ENCODE measurements at places on chromosomes 7 and 10.

DNA sequence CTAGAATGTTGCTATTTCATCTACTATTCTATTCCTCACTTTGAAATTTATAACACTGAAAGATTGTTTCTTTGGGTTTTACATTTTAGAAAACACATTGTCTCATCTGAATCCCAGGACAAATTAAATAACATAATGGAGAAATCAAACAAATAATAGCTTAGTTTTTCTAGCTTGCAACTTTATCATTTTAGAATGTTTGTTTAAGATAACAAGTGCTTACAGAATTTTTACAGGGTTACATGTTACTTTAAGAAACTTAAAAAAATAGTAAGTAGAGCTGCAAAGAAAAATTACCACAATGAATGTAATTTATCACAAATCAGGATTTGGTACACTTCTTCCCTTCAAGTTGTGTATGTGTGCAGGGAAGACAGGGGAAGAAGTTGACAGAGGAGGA, 11.3 kb downstream of the CAV2 start:
- no peak for DNase-seq

DNA sequence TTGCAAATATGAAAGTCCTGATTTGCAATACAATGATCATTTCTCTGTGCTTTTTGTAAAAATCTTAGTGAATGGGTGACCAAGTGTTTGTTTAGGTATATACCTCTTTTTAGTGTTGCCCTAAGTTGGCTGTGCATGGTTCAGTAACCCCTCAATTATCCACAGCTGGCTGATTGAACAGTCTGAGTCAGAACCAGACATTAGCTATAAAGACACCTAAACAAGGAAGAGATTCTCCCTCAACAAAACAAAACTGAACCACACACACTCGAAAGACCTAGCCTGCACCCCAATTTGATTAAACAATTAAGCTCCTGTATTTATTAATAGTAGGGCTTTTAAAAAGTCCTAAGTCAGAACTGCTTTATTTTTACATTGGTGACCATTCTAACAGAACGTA, 2.8 kb downstream of the RSBN1L start:
- DNase-seq, result no peak

GRCh38 chr7:127589896-127590295, 1.7 kb downstream of the ARF5 start:
- DNase-seq, result no peak

DNA sequence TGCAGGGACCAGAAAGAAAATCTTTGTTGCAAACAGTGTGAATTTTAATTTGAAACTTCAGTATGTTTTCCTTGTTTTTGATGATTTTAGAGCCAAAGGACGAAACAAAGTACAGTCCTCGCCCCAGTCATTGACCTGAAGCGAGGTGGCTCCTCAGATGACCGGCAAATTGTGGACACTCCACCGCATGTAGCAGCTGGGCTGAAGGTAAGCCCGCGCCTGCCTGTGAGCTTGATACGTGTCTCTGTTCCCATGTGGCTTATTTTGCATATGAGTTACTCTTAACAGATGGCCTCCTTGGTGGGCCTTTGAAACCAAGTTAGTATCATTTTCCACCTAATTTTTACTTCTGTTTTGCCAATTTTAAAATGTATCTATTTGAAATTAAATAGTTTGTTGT, 12.3 kb downstream of the RBM17 start:
- no peak for DNase-seq

- DNase-seq, result no peak
Measured at GRCh38 chr10:61836888-61837754, 64.4 kb upstream of the ARID5B start.

- no peak for DNase-seq
Measured at GRCh38 chr10:71881647-71882355, 30.8 kb upstream of the PSAP start.

- DNase-seq, result no peak
Measured at GRCh38 chr7:88450874-88451273, 144.2 kb upstream of the STEAP4 start.

GRCh38 chr10:116408719-116409118, 18.9 kb upstream of the PNLIPRP3 start:
- no peak for DNase-seq

DNA sequence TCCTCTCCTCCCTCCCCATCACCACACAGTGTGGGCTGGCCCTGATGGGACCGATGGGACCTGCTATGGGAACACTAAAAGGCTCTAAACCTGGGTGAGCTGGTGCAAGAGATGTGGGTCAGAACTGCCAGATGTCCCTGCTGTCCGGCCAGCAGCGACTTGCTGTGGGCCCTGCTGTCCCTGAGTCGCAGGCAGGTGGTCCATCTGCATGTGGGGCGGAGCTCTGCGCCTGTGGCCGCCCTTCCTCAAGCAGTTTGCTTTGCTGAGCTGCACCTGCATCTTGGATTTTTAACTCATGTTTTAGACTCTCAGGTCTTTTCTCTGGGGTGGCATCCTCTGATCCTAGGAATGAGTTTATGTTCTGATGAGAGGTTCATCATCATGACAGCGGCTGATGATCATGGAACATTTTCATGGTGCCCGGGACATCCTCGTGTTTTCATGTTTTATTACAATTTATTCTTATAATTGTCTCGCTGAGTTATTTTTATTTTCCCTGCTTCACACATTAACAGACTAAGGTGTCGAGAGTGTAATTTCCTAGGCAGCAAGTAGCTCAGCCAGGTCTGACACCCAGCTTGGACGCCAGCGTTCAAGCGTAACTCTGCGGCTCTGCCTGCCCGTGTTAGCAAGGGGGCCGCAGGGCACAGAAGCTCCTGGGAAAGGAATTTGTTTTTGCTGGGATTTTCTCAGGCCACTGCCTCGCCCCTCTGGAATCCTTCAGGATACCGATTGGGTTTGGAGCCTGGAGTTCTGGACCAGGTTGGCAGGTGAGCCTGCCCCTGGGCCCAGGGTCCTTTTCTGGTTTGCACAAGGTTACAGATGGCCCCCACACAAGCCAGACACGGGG, 615.2 kb upstream of the FOXK1 start:
- DNase-seq, result no peak

DNA sequence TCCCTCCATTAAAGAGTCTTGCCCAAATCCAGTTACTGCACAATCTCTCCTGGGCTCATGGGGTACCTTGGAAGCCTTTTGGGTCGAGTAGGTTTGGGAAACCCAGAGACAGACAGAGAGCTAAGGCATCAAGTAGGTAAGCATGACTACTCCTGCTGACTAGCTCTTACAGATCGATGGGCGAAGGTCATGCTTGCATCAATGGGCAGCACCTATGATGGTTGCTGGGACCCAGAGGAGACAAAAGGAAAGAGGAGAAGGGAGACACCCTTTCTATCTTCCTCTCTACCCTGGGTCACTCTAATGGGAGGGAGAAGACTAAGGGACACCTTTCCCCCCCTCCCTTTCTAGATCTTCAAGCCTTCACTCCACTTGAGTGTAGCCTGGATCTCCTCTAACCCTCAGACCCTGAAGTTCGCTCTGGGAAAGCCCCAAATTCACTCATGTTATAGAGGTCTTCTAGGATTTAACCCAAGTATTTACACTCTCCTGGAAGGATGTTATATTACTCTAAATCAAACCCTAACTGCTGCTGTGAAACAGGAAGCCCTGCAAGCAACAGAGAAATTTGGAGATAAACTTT, 31.6 kb upstream of the ZNF746 start:
- DNase-seq, result no peak

DNA sequence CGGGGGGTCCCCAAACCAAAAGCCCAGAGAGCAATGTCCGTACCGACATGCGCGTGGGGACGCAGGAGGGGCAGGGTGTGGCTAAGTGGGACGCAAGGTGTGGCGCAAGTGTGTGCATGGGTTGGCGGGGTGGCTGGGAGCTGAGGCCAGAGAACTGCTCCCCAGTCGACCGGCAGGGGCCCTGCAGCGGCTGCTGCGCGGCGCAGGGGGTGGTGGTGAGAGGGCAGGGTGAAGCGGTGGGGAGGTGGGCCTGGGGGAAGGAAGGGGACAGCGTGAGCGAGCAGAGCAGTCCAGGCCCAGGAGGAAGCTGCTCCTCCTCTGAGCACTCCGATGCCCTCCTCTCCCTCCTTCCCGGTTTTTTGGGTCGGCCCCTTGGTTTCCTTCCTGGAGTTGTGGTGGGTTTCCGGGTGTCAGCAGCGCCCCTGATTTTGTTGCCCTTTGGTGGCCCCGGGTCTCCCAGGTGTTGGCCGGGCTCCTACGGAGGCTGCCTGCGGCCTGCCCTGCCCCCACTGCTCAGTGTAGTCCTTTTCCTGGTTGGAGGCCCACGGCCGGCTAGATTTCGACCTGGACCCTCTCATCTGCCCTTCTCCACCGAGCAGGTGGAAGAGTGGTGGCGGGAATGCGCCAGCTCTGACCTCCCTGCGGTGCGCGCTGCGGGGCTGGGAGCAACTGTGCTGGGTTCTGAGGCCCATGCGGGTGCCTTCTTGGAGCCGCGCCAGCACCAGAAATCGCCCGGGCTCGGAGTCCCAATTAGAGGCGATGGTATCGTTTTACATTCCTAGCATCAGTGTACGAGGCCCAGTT, 40.5 kb upstream of the COMTD1 start:
- DNase-seq, result no peak

DNA sequence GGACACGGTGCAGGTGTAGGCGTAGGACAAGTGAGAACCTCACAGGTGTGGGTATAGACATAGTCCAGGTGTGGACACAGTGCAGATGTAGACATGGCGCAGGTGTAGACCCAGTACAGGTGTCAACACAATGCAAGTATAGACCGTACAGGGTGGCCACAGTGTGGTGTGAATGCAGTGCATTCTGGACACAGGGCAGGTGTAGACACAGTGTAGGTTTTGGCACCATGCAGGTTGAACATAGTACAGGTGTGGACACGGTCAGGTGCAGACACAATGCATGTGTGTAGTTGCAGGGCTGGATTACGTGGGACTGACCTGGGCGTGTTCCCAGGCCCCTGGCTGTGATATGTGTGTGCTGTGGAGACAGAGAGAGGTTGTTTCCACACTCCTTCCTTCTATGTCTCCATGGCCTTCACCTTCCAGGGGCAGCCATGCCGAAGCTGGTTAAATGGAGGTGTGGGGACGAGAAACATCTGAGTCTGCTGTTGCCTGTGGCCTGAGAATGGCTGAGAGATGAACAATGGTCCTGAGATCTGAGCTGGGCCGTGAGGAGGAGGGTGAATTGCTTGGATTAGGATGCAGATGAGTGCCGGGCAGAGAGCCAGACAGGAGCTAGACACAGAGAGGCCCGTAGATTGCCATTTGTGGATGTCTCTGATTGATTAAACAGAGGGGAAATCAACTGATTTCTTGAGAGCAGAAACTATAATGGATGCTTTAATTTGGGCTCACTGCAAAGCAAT, 343.9 kb upstream of the SHH start:
- no peak for DNase-seq

DNA sequence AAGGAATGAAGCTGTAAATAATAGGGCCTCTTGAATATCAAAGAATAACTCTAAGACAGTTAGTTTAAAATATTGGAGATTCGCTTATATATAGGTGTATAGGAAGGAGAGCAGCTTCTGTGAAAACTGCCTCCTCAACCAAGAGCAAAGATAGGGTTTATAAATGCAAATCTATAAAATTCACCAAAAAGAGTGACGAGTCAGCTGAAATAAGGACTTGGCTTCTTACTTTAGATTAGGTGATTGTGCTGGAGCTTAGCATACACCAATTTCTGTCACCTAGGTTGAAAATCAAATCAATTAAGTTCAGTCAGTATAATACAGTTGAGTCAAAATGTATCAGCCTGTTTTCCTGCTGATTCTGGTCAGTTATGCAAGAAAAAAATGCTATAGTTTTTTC, 113.8 kb upstream of the SGCE start:
- DNase-seq, result no peak

DNA sequence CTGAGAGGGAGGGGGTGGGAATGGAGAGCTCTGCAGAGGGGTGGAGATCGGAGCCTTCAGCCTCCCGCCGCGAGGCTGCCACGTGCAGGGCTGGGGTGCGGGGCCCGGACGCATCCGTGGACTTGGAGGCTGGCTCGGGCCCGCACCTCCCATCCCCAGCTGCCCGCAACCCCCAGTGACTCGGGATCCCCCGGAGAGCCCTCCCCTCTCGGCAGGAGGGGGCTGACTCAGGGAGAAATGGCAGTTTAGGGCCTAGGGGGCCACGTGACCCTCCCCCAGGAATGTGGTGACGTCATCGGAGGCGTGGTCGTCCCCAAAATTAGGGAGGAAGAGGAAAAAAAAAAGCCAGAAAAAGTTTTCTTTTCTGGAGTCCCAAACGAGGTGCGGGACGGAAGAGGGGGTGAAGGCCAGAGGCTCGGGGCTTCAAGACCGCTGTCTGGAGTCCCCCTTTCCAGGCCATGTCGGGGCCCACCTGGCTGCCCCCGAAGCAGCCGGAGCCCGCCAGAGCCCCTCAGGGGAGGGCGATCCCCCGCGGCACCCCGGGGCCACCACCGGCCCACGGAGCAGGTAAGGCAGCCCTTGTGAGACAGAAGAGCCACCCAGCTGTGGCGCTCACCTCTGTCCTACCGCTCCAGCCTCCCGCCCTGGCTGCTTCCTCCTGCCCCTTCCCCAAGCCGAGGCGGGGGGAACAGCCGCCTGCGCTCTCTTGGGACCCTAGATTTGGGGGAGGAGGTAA, at the start of gene TRIP6:
Gene TRIP6, plus strand, starts transcription at position 348 of the 736 bp plus-strand sequence. Its CDS starts 111 bp downstream, at position 459.
- DNase-seq, result peak; percentile 36

DNA sequence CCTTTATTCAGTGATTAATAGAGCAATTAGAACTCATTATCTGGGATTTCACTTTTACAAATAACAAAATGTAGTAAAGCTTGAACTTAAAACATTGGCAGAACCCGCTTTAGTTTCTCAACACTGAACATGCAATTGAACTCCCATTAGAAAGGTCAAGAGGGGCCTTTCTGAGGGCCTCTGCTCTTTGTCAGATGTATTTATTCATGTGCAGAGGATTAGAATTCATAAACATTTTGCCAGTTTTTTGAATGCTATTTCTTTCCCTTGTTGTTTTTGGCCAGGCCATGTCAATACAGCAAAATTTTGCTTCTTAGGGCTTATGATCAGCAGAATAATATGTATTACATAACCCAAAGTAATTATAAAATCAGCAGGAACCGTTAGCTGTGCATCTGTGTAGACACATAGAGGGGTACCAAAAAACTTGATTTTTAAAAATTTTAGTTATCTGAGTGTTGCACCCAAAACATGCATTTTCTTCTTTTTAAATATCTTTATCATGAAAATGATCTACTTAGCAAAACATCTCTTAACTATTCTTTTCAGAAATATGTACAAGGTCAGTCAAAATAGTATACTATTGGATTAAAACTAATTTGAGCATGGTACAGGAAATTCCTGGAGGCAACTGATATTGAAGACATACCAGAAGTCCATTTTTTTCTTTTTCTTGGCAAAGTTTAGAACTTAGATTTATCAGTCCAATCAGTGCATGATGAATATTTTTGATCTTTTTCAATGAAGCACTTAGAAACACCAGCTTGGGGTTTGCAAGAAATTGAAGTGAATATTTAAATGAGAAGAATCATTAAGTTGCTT, 177.5 kb downstream of the TWIST1 start:
- no peak for DNase-seq

DNA sequence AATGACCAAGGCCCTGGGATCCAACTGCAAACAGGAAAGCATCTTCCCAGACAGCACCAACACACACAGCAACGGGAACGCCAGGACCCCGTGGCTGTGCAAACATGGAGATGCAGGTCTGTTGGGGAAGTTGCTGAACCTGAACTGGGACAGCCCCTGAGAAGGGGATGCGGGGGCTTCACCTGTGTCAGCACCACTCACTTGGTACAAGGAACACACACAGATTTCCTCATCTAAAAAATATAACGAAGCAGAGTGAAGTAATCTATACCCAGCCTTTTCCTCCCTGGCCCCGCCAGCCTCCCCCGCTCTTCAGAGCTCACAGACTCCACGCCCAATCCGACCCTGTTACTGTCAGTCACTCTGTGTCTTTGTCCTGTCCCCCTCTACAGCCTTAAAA, 93.0 kb downstream of the PTPRN2 start:
- DNase-seq, result no peak

GRCh38 chr7:148865283-148865682, 18.8 kb downstream of the EZH2 start:
- DNase-seq, result no peak
